Lung (tissue), 17 donors: ENCODE measurements at places on chromosomes 3 and 15.
A peak's percentile ranks its signal among the peaks of the same experiment; 100 is the strongest.

GRCh38 chr3:167095976-167096375 lies 284.1 kb downstream of the ZBBX start:
- no peak for DNase-seq

DNA sequence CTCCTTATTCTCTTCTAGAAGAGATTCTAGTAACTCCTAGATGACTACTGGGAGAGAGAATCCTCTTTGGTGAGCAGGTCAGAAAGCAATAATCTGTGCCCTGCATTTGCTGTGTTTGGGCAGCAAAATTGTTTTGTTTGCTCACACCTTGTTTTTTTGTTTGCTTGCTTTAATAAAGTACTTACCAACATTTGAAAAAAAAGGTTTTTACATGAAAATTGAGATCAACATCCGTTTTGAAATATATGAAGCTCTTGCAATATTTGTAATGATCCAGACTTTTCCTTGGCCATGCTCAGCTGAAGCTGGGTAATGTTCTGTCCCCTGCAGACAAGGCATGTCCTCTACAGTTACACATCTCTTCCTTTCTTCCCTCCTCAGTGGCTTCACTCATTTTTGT lies 62.2 kb downstream of the DIPK2A start:
- DNase-seq = no peak

GRCh38 chr3:123728014-123728413 lies 143.2 kb upstream of the HACD2 start:
- no peak for DNase-seq

- peak; percentile 26 for DNase-seq
Observed at GRCh38 chr3:150736903-150737832, 25.8 kb downstream of the SIAH2 start.

DNA sequence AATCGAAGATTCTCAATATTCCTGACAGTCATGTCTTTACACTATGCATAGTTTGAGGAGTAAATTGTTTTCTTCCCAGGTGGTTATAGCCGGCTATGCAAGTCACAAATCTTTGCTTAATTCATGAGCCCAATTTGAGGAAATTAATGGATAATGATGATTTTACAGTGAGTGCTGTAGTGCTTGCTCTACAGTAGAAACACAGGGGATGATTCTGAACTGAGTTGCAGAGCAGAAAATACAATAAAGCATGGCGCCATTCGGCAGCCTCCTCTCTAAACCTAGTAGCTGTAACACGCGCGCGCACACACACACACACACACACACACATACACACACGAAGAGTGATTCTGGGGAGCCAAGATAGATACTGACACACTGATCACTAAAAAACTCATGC lies 181.7 kb upstream of the DPH6 start:
- DNase-seq = no peak

DNA sequence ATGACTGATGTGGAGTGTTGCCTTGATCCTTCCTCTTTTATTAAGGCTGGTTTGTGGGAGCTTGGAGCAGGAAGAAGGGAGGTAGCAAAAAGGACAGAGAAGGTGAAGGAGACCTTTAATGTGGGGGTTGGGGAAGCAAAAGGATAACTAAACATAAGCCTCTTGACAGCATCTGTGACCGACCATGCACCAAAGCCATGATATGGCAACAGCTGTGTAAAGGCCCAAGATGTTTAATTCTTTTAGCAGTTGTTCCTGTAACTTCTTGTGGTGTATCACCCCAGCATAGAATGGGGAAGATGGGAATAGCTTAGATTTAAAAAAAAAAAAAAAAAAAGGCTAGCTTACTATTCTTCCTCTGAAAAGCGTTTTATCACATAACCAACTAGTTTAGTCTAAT lies 194.7 kb downstream of the KLHL25 start:
- no peak for DNase-seq

- DNase-seq = no peak
Observed at GRCh38 chr3:23055733-23056376, 147.3 kb upstream of the UBE2E2 start.

- no peak for DNase-seq
Observed at GRCh38 chr3:122033023-122033422, 11.0 kb upstream of the ILDR1 start.
